Bronchus fibroblast of lung (primary cell): ENCODE measurements at places on chromosomes 2 and 18. TPM values are rescaled to one million over a fixed set of nuclear protein-coding genes. Genes with fewer than 3 reads are reported as not detected.

WBP1 gene
- 81.7 and 84.0 TPM in 2 replicates for total RNA-seq

CCDC102B gene
- total RNA-seq: 2.4 and 5.4 TPM in 2 replicates

ABHD1 gene
- total RNA-seq: not detected in 2 replicates

APOB gene
- 0.15 TPM in 1 of 2 replicates, not detected in the other for total RNA-seq

TUBA3E gene
- total RNA-seq: not detected in 2 replicates

SERPINB7 gene
- total RNA-seq: 4.2 and 10.3 TPM in 2 replicates

TOGARAM2 gene
- under 0.01 TPM in 1 of 2 replicates, not detected in the other for total RNA-seq

CFC1 gene
- total RNA-seq: not detected in 2 replicates

DLGAP1 gene
- total RNA-seq: 0.34 and 0.45 TPM in 2 replicates

HOXD13 gene
- not detected in 2 replicates for total RNA-seq

CLK1 gene
- 22.5 and 24.5 TPM in 2 replicates for total RNA-seq

MTIF2 gene
- total RNA-seq: 15.8 and 19.0 TPM in 2 replicates

ADNP2 gene
- total RNA-seq: 11.6 and 12.6 TPM in 2 replicates

CETN1 gene
- not detected in 2 replicates for total RNA-seq

ADCY3 gene
- total RNA-seq: 33.0 and 48.3 TPM in 2 replicates
